ENCODE measurements at places on chromosomes 7 and 10. TPM values are rescaled to one million over a fixed set of nuclear protein-coding genes. Genes with fewer than 3 reads are reported as not detected.

The KIF11 gene
- total RNA-seq = 13.7 TPM

The ZNF800 gene
- 29.4 TPM for total RNA-seq

The LDB3 gene
- total RNA-seq = not detected

The SSMEM1 gene
- total RNA-seq = not detected

The OR6B1 gene
- not detected for total RNA-seq

The AKR1B15 gene
- total RNA-seq = not detected

The CELF2 gene
- total RNA-seq = 30.6 TPM

The ARID5B gene
- 15.0 TPM for total RNA-seq

The MYH16 gene
- total RNA-seq = 0.33 TPM

The OR2A5 gene
- total RNA-seq = not detected

The NPSR1 gene
- not detected for total RNA-seq

The HKDC1 gene
- not detected for total RNA-seq

The ZNF107 gene
- total RNA-seq = 4.6 TPM

The MOGAT3 gene
- not detected for total RNA-seq

The CADPS2 gene
- 44.3 TPM for total RNA-seq

The MYO1G gene
- total RNA-seq = 0.10 TPM

The FANK1 gene
- 2.5 TPM for total RNA-seq

The ST8SIA6 gene
- total RNA-seq = 8.5 TPM

The AKAP9 gene
- 39.8 TPM for total RNA-seq

The INSYN2A gene
- total RNA-seq = not detected

The CPA2 gene
- not detected for total RNA-seq

The SLC18A3 gene
- total RNA-seq = not detected

The GJD4 gene
- total RNA-seq = not detected
